ENCODE measurements at places on chromosomes 2 and 18.

DNA sequence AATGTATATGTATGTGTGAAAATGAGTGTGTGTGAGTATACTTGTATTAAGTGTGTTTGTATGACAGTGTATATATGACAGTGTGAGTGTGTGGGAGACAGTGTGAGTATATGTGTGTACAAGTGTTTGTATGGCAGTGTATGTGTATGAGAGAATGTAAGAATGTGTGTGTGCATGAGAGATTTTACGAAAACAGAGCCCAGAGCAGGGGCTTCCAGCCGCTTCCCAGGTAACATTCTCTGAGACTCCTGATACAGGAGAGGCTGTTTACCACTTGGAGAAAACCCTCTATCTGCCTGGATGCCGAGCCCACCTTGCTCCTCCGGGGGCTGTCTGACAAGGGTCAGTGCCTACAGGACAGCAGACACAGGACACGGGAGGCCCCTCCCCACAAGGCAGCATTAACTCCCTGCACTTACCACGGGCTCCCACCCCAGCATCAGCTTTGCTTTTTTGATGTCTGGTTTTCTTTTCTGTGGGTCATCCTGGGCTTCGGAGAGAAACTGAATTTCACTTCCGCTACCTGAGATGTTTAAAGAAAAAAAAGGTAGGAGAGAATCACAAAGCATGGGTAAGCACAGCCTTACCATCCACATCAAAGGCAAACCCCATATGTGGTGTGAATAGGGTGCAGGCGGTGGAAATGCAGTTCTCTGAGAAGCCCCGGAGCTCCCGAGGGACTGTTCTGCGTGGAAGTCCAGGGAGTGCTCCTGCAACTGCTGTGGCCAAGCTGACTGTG lies 97.6 kb downstream of the UXS1 start:
- DNase-seq: no peak

DNA sequence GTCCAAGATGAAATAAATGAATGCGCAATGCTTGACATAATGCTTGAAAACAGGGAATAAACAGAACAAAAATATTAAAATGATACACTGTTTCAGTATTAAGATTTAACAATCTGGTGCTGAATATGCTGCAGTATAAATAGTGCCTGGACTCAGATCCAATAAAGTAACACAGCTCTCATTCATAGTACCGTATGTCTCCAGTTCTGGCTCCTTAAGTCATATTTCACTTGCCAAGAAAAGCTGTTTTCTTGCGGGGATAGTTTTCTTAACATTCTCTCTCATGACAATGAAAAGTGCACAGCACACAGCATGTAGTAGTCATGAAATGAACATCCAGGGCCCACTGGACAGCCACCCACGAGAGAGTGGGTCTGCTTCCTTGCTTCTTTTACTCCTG lies 74.7 kb downstream of the SATB2 start:
- no peak for DNase-seq

DNA sequence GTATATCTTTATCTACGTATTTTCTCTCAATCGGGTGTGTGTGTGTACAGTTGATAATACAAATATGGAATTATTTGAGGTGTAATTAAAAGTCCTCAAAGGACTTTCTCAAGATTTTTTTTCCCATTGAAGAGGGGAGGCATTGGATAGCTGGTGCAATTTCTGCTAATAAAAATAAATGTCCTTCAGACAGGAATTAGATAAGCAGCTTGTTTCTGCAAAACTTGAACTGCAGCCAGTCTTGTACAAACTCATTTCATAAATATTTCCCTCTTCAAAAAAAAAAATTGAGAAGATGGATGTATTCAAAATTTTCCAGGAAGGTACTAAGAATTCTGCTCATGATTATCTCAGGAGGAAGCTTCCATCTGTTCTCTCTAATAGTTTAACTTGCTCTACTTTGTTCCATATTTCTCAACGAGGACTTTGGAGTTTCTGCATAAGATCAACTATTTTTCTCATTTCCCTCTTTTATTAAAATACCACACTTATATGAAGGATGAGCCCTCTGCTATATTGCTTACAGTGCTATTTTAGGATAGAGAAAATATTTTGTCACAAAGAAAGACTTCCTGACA lies 33.0 kb upstream of the GLS start:
- no peak for DNase-seq

DNA sequence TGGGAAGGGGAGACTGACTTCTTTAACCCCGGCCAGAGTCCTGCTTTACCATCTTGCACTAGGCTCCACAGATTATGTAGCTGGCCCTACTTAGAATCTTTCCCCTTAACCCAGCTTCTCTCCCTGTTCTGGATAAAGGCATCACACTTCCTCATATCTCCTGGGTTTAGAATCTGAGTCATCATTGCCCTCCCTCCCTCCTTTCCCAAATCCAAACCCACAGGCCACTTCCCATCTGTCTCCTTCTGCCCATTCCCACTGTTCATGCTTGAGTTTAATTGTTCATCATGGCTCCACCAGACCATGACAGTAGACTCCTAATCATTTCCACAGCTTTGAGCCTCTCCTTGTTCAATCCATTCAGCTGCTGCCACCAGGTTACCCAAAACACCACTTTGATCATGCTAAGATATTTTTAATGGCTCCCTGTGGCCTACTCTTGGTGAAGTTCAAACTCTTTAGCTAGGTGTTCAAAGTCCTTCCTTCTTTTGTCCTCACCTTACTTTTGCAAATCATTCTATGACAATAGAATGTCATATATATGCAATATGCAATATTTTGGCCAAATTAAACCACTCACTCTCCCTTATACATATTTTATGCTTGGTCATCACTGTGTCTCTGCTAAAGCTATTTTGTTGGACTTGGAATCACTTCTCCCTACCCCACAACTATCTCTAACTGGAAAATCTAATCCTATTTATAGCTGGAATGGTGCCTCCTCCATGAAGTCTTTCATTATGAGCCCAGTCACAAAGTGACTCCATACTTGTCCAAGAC lies 5.5 kb downstream of the PDE11A start:
- DNase-seq: no peak

GRCh38 chr2:230600285-230600684 lies 112.4 kb upstream of the CAB39 start:
- no peak for DNase-seq

- no peak for DNase-seq
These were observed 121.3 kb upstream of the ZFP36L2 start for GRCh38 chr2:43347746-43348145.

DNA sequence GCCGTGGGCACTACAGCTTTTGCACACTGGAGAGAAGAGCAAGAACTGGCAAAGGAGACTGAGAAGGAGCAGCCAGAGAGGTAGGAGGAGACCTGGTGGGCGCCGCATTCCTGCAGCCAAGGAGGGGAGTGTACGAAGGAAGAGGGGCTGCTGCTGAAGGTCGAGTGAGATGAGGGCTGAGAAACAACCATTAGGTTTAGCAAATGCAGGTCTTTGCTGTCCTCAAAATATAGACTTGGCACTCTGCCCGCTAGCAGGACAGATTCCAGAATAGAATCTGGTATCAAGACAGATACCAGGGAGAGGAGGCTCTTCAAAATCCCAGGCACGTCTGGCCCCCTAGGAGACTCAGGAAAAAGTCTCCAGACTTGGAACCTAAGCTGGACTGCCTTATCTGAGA lies 83.0 kb downstream of the TGOLN2 start:
- DNase-seq: no peak

- peak; percentile 7 for DNase-seq
These were observed 14.7 kb upstream of the ITGB6 start for GRCh38 chr2:160214461-160215445.

GRCh38 chr2:123953846-123954245 lies 71.2 kb upstream of the CNTNAP5 start:
- no peak for DNase-seq

GRCh38 chr2:45992021-45992740 lies 305.0 kb upstream of the EPAS1 start:
- DNase-seq: no peak

- DNase-seq: no peak
These were observed 20.1 kb upstream of the PTH2R start for GRCh38 chr2:208386541-208386940.

DNA sequence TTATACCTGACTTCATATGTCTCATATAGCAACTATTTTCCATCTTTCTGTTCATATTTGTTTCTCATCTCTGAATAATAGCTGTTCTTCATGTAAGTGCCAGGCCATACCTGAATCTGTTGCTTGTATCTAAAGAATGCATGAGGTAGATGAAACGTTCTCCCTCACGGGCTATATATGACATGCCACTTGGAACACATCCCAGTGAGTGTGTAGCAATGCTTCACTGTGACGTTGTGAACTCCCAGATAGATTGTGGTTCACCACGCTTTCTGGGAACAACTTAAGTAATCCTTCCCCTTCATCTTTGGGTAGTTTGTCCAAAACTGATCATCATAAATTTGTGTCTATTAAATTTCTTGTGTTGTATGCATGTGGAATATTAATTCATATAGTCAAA lies 60.1 kb downstream of the RDH14 start:
- peak; percentile 45 for DNase-seq

Measured in CMK (cell line).